ENCODE measurements at places on chromosomes 16 and 17.

- DNase-seq, result no peak
Observed at GRCh38 chr17:44235583-44235936, 16.1 kb upstream of the UBTF start.

GRCh38 chr17:45428931-45429338 is 3.7 kb downstream of the ARHGAP27 start:
- no peak for DNase-seq

DNA sequence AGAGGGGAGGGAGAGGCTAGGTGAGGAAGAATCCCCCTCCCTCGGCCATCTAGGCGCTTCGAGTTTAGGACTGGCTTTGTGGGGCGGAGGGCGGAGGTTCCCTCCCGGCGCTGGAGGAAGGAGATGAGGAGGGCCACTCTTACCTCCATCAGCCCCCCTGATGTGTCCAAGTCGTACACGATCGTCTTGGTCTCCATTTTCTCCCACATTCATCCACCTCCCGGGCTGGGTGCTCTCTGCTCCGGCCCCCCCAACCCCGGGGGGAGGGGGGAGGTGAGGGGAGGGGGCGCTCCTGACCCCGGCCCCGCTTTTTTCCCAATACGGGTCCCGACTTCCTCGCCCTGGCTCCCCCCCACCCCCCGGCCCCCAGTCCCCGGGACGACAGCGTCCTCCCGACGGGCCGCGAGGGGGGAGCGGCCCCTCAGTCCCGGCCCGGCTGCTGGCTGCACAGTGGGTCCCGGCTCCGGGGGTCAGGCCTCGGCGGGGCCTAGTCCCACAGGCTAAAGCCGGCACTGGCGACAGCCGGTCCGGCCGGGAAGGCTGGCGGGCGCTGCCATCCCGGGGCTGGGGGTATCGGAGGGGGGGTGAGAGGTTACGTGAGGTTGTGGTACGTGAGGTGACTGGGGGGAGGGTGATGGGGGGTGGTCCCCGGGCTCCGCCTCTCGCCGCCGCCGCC is 428 bp downstream of the PHF12 start:
- no peak for DNase-seq

DNA sequence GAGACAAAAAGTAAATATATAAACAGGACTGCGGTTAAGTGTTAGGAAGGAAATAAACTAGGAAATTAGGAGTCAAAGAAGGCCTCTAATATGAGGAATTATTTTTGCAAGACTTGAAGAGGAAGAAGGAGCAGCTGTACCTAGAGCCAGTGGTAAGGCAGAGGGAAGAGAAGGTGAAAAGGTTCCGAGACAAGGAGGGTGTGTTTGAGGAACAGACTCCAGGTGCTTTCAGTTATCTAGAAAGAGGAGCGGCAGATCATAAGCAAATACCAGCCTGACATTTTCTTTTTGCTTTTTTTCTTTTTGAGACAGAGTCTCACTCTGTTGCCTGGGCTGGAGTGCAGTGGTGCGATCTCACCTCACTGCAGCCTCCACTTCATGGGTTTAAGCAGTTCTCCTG is 61.0 kb downstream of the CHD9 start:
- no peak for DNase-seq

- no peak for DNase-seq
Observed at GRCh38 chr17:17781591-17782496, 54.9 kb downstream of the SREBF1 start.

DNA sequence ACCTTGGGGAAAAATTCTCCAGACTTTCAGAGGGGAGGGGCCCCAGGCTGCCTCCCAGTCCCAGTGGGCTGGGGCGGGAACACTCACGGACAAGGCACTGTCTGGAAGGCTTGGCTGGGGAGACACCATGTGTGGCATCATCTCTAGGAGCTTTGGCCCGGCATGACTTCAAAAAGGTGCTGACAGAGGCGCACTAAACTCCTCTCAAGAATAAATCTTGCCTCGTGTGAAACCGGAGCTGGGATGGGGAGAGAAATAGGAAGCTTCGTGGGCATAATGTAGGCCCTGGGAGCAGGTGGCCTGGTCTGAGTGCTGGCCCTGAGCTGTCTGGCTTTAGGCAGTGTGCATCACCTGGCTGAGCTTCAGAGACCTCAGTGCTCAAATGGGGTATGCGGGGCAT is 5.7 kb downstream of the WSCD1 start:
- no peak for DNase-seq

GRCh38 chr17:58965221-58965620 is 141.5 kb downstream of the TRIM37 start:
- no peak for DNase-seq

DNA sequence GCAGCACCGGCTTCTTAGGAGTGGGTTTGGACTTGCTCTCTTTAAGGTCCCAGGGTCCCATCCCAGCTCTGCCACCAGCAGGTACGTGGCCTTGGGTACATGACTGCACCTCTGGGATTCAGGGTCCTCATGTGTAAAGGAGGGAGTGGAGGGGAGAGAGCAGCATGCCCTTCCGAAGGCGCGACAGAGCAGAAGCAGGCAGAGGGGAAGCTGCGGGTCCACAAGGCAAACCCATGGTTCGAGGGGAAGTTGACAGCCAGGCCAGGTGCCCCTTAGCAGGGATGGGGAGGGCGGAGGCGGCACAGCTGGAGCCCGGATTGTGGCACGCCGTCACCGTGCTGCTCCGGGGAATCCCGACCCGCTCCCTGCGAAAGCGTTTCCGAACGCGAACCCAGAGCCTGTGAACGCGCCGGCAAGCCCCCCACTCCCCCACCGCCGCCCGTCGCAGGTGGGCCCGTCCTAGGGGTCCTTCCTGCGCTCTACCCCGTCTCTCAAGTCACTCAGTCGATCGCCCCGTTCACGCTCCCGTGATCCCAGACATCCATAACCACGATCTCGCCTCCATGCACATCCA is 4.1 kb upstream of the TBX2 start:
- no peak for DNase-seq

- no peak for DNase-seq
Observed at GRCh38 chr17:17848311-17849082, 11.7 kb upstream of the SREBF1 start.

- DNase-seq, result no peak
Observed at GRCh38 chr17:7380321-7380720, 568 bp upstream of the TNK1 start.

DNA sequence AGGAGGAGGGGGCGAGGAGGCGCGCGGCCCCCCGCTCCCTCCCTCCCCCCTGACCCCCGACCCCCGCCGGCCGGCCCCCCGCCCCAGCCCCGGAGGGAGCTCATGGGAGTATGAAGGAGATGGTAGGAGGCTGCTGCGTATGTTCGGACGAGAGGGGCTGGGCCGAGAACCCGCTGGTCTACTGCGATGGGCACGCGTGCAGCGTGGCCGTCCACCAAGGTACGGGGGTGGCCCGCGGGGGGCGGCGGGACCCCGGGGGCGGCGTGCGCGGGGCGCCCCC is 390 bp downstream of the MLLT6 start:
- no peak for DNase-seq

DNA sequence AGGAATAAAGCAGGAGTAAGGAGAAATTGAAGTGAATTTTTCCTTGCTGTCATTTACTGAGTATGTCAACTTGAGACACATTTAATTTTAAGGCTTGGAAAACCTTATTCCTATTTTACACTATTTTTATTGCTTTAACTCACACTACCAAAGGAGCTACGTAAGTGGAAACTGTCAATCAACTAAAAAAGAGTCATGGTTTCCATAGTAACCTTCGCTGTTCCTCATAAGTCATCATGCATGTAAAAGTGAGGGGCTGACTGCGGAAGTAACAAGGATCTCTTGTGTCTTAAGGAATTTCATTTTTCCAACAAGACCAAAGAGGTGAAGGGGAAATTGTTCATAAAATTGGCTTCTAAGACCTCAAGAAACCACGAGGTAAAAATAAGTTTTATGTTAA is 516.2 kb upstream of the CA10 start:
- no peak for DNase-seq

- no peak for DNase-seq
Observed at GRCh38 chr17:79395066-79395465, 215.8 kb downstream of the RBFOX3 start.

DNA sequence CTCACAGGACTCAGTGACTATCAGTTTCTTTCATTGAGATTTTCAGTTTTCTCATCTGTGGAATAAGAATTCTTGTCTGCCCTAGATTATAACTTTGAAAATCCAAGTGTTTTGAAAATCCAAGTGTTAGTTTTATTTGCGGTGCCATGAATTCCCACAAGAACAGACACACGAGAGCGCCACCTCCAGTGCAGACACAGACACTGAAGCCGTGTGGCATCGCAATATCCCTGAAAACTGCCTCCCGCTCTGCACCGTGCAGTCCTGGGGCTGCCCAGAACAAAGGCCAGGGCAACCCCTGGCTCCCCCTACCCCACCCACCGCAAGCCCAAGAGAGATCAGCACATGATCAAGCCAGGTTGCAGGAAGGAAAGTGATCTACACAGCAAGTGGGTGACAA is 229.5 kb upstream of the ASIC2 start:
- DNase-seq, result no peak

DNA sequence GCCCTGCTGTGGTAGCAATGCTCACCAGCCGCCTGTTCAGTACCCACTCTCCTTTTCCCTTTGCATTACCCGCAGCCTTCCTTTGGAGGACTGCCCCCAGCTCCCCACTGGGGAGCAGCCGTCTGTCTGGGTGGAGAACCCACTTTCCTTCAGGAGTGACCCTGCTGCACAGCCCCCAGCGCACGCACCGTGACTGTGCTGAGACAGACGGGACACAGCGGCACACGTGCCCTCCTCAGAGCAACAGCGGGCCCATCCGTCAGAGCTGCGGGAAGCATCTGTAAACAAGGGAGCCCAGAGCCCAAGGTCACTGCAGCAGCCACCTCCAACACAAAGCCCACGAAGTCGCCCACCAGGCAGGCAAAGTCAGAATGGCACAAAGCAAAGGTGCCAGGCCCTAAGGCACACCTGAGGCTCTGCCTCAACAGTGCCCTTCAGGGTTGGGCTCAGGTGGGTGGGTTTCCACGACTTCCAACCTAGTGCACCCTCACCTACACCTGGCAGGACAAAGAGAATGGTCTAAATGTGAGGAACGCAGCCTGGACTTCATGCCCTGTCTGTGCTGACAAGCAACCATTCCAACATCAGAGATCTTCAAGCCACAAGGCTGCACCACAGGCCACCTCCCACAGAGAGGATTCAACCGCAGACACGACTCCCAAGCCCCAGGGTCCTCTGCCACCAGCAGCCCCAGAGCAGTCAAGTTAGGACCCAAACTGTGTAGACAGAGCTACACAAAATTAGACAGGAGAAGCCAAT is 9.9 kb downstream of the AXIN1 start:
- no peak for DNase-seq

- no peak for DNase-seq
Observed at GRCh38 chr16:24553983-24554382, 14.6 kb downstream of the RBBP6 start.

DNA sequence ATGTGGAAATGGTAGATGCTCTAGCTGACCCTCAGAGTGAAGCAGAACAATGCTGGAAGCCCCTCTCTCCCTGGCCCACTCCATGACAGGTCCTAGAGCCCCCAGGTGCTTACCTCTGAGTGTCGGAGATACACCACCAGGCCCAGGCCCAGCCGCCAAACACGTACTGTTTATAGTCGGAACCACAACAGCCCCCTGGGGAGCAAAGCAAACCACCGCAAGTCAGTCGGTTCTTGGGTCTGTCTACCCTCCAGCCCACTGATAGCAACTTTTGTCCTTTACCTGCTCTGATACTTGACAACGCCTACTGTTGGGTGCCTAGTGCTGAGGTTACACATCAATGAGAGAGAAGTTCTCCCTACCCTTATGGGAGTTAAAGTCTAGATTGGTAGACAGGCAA is 8.7 kb downstream of the FLOT2 start:
- DNase-seq, result no peak

GRCh38 chr17:81040791-81041337 is 5.9 kb downstream of the BAIAP2 start:
- no peak for DNase-seq

GRCh38 chr17:62653002-62653825 is 25.7 kb downstream of the MRC2 start:
- peak; percentile 95 for DNase-seq

DNA sequence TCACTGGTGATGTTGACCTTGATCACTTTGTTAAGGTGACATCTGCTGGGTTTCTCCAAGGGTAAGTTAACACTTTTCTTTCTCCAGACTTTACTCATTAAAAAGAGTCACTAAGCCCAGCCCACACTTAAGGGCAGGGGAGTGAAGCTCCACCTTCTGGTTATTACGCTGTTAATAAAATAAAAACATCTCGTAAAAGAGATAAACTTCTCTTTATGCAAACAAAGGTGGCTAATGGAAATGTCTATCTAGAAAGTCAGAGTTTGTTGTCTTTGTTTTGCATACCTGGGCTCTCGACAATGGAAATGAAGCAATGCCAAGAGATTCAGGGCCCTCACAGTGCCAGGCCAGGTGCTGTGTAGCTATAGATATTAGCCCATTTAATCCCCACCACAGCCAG is 134.4 kb downstream of the ZFHX3 start:
- no peak for DNase-seq

- peak; percentile 24 for DNase-seq
Observed at GRCh38 chr16:27972500-27972899, 91.0 kb downstream of the GSG1L start.

- no peak for DNase-seq
Observed at GRCh38 chr16:61544165-61544564, 492.1 kb downstream of the CDH8 start.

DNA sequence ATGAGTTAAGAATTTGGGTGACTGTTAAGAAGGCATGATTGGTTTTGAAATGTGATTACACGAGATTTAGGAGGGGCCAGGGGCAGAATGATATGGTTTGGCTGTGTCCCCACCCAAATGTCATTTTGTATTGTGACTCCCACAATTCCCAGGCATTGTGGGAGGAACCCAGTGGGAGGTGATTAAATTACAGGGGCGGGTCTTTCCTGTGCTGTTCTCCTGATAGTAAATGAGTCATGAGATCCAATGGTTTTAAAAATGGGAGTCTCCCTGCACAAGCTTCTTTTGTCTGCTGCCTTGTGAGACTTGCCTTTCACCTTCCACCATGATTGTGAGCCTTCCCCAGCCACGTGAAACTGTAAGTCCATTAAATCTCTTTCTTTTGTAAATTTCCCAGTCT is 34.6 kb downstream of the TMEM100 start:
- no peak for DNase-seq
